CD8-positive, alpha-beta T cell (primary cell): ENCODE measurements at places on chromosomes 4 and X. TPM values are rescaled to one million over a fixed set of nuclear protein-coding genes. Genes with fewer than 3 reads are reported as not detected.

Gene PITX2
- not detected for total RNA-seq

Gene PLP1
- total RNA-seq: not detected

Gene CXCL11
- not detected for total RNA-seq

Gene CFI
- total RNA-seq: not detected

Gene CCSER1
- not detected for total RNA-seq

Gene RIPPLY1
- not detected for total RNA-seq

Gene MAGEA8
- not detected for total RNA-seq

Gene CABS1
- total RNA-seq: not detected

Gene USP26
- total RNA-seq: not detected

Gene HSFX1
- not detected for total RNA-seq

DNA sequence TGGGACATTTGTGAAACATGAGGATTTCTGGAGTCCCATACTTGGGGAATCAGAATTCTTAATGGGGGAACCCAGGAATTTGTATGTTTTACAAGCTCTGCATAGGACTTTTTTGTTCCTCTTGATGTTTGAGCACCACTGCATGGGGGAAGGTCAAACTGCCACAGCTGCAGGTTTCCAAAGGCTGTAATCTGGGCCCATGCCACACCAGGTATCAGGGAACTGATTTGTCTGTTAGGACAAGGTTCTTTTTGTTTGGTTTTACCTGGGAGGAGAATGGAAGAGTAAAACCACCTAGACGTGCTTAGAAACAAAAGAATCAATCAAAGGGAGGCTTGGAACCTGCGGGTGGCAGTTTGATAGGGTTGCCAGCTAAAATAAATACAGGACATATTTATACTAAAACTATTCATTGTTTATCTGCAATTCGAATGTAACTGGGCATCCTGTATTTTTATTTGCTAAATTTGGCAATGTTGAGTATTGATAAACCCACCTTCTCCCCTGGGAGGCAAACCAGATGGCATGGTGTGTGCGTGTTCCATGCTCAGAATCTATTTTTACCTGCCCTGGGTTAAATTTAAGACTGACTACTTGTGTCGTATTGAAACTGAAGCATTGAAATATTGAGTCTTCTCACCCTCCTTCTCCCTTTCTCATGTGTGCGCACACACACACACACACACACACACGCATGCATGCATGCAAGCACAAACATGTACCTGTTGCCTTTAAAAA lies 63.7 kb downstream of the TMEM164 start:
- no peak for DNase-seq

GRCh38 chr4:30443289-30443688 lies 276.9 kb upstream of the PCDH7 start:
- DNase-seq: no peak

- DNase-seq: no peak
These were observed 54.5 kb downstream of the ANXA5 start for GRCh38 chr4:121642292-121642691.

DNA sequence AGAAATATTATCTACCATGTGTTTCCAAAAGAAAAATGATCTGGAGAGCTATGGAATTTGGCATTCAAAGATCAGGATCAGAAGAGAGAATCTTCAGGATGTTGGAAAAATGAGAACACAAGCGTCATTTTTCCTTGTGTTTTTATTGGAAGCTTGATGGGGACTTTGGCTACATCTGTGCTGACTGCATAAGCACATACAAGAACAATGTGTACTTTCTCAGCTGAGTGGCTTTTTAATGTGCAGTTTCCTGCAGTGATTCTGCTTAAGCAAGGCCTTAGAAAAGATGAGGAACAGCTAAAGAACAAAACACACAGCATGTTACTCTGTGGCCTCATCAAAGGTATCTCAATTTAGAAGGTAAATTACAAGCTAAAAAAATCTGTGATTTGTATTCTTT lies 1039.9 kb downstream of the GLUD2 start:
- no peak for DNase-seq

DNA sequence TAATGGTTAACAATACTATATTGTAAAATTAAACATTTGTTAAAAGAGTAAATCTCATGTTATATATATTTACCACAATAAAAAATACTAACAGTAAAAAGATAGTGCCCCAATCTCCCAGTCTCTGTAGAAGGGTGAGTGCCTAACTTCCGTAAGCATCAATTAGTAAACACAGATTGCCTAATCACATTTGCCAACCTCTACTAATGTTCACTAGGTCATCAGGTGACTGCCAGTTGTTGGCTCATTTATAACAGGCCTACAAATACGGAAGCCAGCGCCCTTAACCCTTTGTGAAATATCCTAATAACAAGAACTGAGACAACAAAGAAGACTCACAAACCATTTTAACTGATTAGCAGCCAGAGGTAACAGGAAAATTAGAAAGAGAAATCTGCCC lies 345.1 kb downstream of the INPP4B start:
- DNase-seq: no peak

GRCh38 chr4:184415071-184415470 lies 59.3 kb downstream of the IRF2 start:
- no peak for DNase-seq

DNA sequence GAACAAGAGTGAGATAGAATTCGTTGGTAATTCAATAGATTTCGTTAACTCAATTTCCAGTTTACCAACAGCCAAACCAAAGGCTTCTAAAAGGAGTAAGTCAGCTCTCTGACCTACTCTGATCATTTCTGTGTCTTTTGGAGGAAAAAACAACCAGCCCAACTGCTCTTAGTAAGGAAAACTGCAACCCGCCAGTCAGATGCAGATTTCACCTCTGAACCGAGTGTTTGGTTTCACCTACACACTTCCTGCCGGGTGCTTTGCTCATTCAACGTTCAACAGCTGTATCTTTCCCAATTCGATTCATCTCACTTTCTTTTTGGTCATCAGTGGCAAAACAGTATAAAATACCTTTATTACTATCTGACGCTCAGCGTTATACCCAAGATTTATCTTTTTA lies 24.5 kb downstream of the TMSB4X start:
- peak; percentile 58 for DNase-seq

- no peak for DNase-seq
These were observed 16.8 kb downstream of the AIMP1 start for GRCh38 chr4:106333186-106333585.

DNA sequence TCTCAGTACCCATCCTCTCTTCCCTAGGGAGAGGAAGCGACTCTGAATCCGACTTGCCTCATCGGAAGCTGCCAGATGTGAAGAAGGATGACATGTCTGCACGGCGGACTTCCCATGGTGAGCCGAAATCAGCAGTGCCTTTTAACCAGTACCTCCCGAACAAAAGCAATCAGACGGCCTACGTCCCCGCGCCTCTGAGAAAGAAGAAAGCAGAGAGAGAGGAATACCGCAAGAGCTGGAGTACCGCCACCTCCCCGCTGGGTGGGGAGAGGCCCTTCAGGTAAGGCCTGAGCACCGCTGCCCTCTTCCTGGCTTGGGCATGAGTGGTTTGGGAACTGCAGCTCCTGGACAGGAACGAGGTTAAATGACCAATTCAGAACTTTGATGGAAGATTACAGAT lies 81.2 kb downstream of the LIMCH1 start:
- no peak for DNase-seq

- DNase-seq: no peak
These were observed 46.6 kb upstream of the TMEM184C start for GRCh38 chr4:147570616-147571015.

GRCh38 chrX:153844509-153845082 lies 14.3 kb upstream of the PDZD4 start:
- DNase-seq: no peak

GRCh38 chr4:113008716-113009115 lies 40.7 kb upstream of the ANK2 start:
- no peak for DNase-seq

GRCh38 chr4:137693641-137694040 lies 161.3 kb upstream of the PCDH18 start:
- no peak for DNase-seq

DNA sequence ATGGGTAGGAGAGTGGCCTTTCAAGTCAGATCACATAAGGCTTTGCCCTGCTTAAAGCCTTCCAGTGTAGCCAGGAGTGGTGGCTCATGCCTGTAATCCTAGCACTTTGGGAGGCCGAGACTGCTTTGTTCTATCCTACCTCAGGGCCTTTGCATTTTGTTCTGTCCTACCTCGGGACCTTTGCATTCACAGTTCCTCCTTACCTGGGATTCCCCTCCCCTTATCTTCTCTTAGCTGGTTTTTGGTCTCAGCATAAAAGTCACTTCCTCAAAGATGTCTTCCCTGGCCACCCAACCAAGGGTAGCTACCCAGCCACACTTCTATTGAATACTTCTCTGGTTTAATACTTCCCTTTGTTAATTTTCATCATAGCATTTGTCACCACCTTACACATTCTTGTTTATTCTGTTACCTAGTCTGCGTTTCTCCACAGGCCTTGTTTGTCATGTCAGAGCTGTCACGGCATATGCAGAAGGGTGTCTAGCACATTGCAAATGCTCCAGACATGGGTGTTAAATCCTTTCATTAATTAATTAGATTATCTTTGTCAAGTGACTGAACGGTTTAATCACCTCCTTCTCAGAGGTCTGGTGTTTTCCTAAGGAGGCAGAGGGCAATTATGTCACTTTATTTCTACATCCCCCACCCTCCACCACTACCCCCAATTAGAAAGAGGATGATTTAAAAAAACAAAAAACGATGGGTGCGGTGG lies 11.3 kb upstream of the SETD7 start:
- DNase-seq: no peak

GRCh38 chr4:174549721-174550120 lies 27.4 kb upstream of the HPGD start:
- DNase-seq: no peak

- no peak for DNase-seq
These were observed 408.2 kb upstream of the PITX2 start for GRCh38 chr4:111031001-111031579.

DNA sequence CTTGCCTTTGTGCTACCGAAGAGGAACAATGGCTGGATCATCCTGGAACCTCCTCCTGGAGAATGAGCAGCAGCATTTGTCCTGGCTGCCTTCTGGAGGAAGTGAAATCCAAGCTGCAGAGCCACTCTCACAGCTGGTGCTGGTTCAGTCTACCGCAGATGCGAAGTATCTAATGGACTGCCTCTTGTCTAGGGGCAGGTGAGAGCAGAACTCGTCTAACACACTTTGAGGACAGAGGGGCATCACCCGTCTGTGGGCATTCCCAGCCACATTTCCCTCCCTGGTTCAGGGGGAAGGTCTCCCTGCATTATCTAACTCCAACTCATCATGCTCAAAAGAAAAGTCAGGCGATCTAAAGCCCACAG lies 338.2 kb upstream of the GATB start:
- no peak for DNase-seq

- DNase-seq: no peak
These were observed 117.6 kb downstream of the PALLD start for GRCh38 chr4:168614281-168615057.
